ENCODE measurements at places on chromosomes 3 and 15.
A peak's percentile ranks its signal among the peaks of the same experiment; 100 is the strongest.

- no peak for DNase-seq
Measured at GRCh38 chr15:82970696-82971095, 15.3 kb upstream of the RAMAC start.

DNA sequence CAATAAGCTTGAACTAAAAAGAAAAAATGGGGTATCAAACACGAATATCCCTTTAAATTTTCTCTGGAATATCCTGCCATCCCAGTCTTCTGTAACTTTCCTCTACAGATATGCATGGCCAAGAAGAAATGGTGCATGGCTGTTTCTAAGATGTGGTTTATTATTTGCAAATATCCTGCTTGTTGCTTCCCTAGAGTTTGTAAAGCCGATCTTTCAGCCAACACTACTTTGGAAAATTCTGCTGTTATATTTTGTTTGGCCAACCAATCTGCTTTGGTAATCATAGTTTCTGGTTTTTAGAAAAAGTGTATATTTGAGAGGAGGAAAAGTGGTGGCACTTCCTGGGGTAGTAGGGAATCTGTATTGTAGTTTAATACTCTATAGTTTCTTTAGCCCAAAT, 13.9 kb downstream of the PHLDB2 start:
- DNase-seq, result no peak

- no peak for DNase-seq
Measured at GRCh38 chr15:97806766-97807165, 153.7 kb upstream of the ARRDC4 start.

DNA sequence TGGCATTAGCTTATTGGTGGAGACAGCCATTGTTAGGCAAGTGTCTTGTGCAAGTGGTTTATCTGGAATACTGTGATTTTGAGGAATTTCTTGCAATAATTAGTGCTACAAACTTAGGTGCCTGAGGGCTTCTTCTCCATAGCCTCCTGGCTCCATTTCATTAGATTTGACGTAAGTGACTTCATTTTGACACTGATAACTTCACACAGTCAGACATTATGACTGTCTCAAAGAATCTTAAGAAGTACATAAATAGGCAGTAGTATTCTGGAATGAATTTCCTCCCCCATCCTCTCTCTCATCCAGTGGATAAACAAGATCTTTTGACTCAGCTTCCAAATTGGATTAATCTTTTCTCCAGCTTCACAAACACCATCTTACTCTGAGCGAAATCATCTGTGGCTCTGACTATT, 19.0 kb downstream of the ARL14 start:
- DNase-seq, result no peak

DNA sequence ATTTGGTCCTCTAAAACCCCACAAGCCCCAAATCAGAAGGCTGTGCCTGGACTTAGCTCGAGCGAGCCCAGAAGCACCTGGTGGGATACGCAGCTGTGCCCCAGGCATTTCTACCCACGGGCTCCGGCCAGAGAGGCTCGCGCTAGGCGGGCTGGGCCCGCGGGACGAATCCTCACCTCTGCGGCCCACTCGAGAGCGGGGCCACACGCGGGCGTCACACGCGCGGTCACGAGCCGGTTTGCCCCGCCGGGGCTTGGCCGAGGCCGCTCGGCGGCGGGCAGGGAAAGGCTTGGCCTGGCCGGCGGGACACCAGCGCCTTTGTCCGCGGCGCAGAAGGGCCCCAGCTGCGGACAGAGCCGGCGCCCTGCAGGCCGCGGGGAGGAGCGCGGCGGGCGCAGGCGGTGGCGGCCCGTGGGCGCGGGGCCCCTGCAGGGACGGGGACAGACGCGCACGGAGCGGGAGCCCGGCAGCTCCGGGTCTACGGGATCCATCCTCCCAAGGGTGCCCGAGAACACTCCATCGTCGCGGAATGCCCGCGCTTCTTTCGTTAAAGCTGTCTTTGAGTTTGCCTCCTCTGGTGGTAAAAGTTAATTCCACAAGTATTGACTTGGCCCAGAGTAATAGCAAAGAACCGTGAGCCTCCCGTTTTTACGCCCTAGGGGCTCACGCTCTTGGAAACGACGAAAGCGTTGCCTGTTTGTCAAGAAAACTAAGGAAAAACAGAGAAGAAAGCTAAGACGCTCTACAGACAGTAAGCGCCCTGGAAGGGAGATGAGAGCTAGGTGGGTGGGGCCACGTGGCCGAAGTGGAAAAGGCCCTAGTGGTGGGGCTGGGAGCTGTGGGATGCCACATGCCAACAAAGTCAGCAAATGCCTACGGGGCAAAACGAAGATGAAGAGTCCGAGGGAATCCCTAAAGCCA, 26.4 kb downstream of the TYRO3 start:
- DNase-seq, result peak; percentile 16

- no peak for DNase-seq
Measured at GRCh38 chr3:47542471-47543173, 29.1 kb upstream of the ELP6 start.

DNA sequence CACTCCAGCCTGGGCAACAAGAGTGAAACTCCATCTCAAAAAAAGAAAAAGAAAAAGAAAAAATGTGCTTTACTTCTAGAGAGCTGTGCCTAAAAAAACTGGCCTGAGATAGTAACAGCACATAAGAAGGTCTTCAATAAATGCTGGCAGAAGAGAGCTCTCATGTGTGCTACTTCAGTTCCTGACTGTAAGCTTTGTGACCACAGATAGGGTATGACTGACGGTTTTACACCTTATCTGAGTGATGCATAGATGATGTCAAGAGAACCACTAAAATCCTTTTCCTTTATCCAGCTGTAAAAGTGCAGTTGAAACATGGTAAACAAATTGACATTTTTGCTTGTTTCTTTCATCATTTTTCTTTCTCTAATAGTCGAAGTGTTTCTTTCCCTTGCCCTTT, 127.9 kb downstream of the C3orf70 start:
- no peak for DNase-seq

- DNase-seq, result no peak
Measured at GRCh38 chr3:182005701-182006100, 294.0 kb downstream of the SOX2 start.

- DNase-seq, result no peak
Measured at GRCh38 chr3:77038930-77039605, 831 bp upstream of the ROBO2 start.

DNA sequence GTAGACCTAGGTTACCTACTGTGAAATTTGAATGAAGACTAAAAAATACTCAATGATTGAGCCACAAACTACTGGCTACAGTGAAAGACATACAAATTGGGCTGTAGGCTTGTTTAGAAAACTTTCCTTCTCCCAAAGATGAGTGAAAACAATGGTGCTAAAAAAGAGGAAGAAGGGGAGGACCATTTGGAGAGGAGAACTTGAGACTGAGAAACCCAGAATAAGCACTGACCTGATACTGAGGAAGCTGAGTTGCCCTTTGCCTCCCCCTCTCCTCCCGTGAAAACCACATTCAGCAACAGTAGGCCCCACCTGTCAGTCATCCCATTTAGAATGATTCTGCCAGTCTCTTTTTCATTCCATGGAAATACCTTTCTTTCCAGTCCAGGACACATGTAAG, 484.0 kb upstream of the TGFBR2 start:
- DNase-seq, result no peak

DNA sequence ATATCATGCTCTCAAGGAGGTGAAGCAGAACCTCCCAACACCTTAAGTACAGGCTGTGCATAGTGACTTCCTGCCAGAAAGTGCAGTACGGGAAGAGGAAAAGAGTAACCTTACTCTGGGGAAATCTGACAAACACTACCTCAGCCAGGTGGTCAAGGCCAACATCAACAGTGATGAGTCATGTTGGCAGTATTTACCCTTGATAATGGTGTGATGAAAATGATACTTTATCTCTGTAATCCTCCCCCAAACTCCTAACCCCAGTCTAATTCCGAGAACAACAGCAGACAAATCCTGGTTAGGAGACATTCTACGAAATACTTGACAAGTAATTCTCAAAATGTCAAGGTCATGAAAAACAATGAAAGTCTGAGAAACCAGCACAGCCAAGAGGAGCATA, 26.5 kb downstream of the ANKDD1A start:
- no peak for DNase-seq

DNA sequence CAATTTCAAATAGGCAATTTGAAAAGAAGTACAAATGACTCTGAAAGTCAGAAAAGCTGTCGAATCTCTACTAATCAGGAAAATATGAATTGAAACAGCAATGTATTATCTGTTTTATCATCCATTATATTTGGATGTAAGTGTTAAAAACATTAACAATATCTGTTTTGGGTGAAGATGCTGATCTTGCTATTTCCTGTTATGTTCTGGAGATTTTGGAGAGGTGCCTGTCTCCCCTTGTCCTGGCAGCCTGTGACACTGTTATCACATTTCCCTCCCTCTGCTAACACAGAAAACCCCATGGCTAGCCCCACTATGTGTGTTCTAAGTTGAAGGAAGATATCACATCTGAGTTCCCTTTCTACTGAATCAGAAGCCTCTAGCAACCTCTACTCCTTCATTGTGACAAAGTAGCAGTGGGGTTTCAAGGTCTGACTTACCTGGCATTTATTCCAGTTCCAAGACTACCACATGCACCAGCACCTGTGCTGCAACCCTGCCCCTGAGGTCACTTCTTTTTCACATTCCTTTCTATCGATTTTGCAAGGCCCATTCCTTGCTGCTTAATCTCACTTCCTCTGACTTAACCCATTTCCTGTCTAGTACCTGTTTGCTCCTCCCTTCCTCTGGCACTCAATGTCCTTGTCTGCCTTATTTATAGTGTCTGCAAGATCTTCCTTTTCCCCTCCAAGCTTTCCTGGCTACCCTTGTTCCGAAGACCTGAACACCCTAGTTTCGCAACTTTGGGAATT, 95.5 kb upstream of the COL8A1 start:
- no peak for DNase-seq

GRCh38 chr15:33700695-33701303, 267.5 kb upstream of the CHRM5 start:
- DNase-seq, result peak; percentile 26

DNA sequence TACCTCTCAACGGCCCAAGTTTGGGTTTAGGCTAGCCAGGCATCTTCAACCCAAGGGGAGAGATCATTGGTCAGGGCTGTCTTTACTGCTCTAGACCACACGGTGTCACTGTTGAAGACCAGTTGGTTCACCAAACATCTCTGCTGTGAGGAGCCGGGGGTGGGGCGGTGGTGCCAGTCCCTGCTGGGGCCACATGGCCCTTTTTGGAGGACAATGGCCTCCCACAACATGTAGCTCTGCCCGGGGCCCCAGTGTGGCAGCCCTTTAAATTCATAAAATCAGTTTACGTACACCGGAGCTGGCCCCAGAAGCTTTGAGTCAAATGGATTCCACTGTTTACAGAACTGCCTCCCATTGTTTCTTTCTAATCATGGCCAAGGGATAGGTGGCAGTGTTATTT, 19.1 kb upstream of the TM4SF18 start:
- no peak for DNase-seq

GRCh38 chr3:54034971-54035370, 87.4 kb upstream of the CACNA2D3 start:
- no peak for DNase-seq

All from stimulated activated naive CD4-positive, alpha-beta T cell (primary cell).